Activated CD4-positive, alpha-beta T cell treated with anti-CD3 and anti-CD28 coated beads, Interleukin-2, amount 10 ng/mL, durations not matched to agents 7 days and 5 days (primary cell): ENCODE measurements at places on chromosomes 2 and 18.

- no peaks in the 10 kb centered on the region for H3K27me3 ChIP-seq
- DNase-seq = peak; percentile 17
- no peaks in the 10 kb centered on the region for H3K4me1 ChIP-seq
- no peaks in the 10 kb centered on the region for H3K36me3 ChIP-seq
Observed at GRCh38 chr2:53422979-53423378, 344.6 kb upstream of the CHAC2 start.

GRCh38 chr2:121505005-121505404 lies 25.7 kb upstream of the RNU4ATAC start:
- H3K4me3 ChIP-seq = no peak overlapping the region
- peaks cover 46% of the 10 kb centered on the region for H3K36me3 ChIP-seq
- no peaks in the 10 kb centered on the region for H3K27me3 ChIP-seq
- peaks cover 6% of the 10 kb centered on the region for H3K4me1 ChIP-seq

DNA sequence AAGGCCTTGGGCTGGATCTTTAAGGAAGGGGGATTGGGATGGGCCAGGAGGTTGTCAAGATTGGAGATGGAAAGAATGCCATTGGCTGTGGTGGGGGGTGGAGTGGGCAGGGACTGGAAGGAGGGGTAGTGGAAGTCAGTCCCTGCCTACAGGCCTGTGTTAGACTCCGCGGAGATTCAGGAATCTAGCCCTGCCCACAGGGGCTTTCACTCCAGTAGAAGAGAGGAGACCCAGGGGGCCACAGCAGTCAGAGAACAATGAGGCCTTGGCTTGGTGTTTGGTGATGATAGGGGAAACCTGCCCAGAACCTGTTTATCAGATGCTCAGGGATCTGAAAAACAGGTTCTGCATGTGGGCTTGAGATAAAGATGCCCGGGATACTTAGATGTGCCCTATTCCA lies 6.1 kb downstream of the STEAP3 start:
- no peaks in the 10 kb centered on the region for H3K4me1 ChIP-seq
- DNase-seq = no peak
- H3K36me3 ChIP-seq = no peaks in the 10 kb centered on the region
- H3K27me3 ChIP-seq = peaks cover 15% of the 10 kb centered on the region
- no peak overlapping the region for H3K4me3 ChIP-seq

- H3K4me3 ChIP-seq = no peak within 1 kb of the TSS
- H3K36me3 ChIP-seq = no peaks in the 10 kb centered on the region
- peak; percentile 55 for DNase-seq
- H3K27me3 ChIP-seq = peaks cover 13% of the 10 kb centered on the region
- no peaks in the 10 kb centered on the region for H3K4me1 ChIP-seq
Observed at GRCh38 chr2:206642075-206643025, at the start of gene FAM237A. Gene FAM237A, plus strand, starts transcription at chr2:206642487. Its CDS starts 1,750 bp downstream, at chr2:206644237.

- H3K27ac ChIP-seq = no peak overlapping the region
- peaks cover 4% of the 10 kb centered on the region for H3K36me3 ChIP-seq
- H3K4me1 ChIP-seq = peaks cover 2% of the 10 kb centered on the region
- H3K27me3 ChIP-seq = no peaks in the 10 kb centered on the region
Observed at GRCh38 chr2:3198119-3198518, 179.5 kb downstream of the EIPR1 start.

- DNase-seq = no peak
- no peaks in the 10 kb centered on the region for H3K27me3 ChIP-seq
- H3K27ac ChIP-seq = no peak overlapping the region
- H3K36me3 ChIP-seq = no peaks in the 10 kb centered on the region
Observed at GRCh38 chr18:3400567-3401296, 49.2 kb upstream of the TGIF1 start.

DNA sequence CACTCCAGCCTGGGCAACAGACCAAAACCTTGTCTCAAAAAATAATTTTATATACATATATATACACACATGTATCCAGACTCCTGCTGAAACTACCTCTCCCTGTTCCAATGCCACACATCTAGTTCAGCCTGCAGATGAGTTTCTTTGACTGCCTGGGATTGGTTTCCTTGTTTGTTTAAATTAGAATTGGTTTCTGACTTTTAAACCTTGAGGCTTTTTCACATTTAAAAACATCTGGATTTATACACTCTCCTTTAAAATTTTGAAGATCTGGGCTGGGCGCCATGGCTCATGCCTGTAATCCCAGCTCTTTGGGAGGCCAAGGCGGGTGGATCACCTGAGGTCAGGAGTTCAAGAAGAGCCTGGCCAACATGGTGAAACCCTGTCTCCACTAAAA lies 21.8 kb upstream of the CXCR1 start:
- H3K27ac ChIP-seq = no peak overlapping the region
- H3K27me3 ChIP-seq = peaks cover 2% of the 10 kb centered on the region
- H3K4me1 ChIP-seq = peaks cover 10% of the 10 kb centered on the region
- no peak overlapping the region for H3K4me3 ChIP-seq

GRCh38 chr18:10264260-10264659 lies 190.2 kb upstream of the APCDD1 start:
- H3K4me1 ChIP-seq = no peaks in the 10 kb centered on the region
- no peaks in the 10 kb centered on the region for H3K36me3 ChIP-seq
- DNase-seq = no peak
- no peak overlapping the region for H3K27ac ChIP-seq
- no peak overlapping the region for H3K4me3 ChIP-seq

- no peak for DNase-seq
- H3K36me3 ChIP-seq = no peaks in the 10 kb centered on the region
- H3K27me3 ChIP-seq = peaks cover 3% of the 10 kb centered on the region
- H3K4me3 ChIP-seq = no peak overlapping the region
Observed at GRCh38 chr2:240638512-240639160, 13.4 kb downstream of the GPR35 start.

DNA sequence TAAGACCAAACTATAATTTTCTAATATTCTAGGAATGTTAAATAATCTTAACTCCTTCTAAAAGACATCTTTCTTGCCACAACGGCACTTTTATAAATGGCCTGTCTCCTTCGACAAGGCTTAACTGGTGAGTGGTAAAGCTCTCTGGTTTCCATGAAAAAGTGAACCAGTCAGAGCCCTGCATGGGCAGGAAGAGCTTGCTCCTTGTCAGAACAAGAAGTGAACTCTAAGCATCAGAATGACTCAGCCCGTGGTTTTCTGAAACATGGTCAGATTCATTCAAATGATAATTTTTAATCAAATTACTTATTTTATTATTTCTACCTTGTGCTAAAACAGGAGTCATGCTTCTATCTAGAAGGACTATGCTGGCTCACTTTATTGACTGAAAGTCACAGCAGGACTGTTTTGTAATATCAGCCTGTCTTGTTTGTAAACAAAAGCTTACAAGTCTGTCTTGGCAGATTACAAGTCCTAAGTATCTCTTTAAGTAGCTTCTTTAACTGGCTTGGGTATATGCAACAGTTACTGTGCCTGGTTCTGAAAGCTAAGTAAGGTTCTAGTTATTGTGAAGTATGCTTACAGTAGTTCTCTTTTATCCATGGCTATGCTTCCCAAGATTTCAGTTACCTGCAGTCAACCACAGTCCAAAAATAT lies 245.4 kb downstream of the NAPG start:
- no peak overlapping the region for H3K4me3 ChIP-seq
- no peak overlapping the region for H3K27ac ChIP-seq
- H3K4me1 ChIP-seq = no peaks in the 10 kb centered on the region
- H3K27me3 ChIP-seq = peaks cover 35% of the 10 kb centered on the region
- H3K36me3 ChIP-seq = no peaks in the 10 kb centered on the region

GRCh38 chr2:43139996-43140621 lies 86.3 kb downstream of the ZFP36L2 start:
- H3K27me3 ChIP-seq = no peaks in the 10 kb centered on the region
- H3K4me1 ChIP-seq = peaks cover 81% of the 10 kb centered on the region
